Hematopoietic multipotent progenitor cell (in vitro differentiated cells): ENCODE measurements at places on chromosomes 5 and 9. TPM values are rescaled to one million over a fixed set of nuclear protein-coding genes. Genes with fewer than 3 reads are reported as not detected.

Gene WHRN
- total RNA-seq: 5.4 TPM

Gene CARD9
- total RNA-seq: 23.4 TPM

Gene OR1J4
- total RNA-seq: under 0.01 TPM

Gene SPEF2
- total RNA-seq: 4.0 TPM

Gene ITK
- total RNA-seq: 0.27 TPM

Gene MARCOL
- total RNA-seq: not detected

Gene PALM2AKAP2
- under 0.01 TPM for total RNA-seq

Gene IL3
- not detected for total RNA-seq

Gene NDOR1
- total RNA-seq: 10.2 TPM

Gene GLDC
- total RNA-seq: 0.27 TPM

Gene ROR2
- total RNA-seq: 0.27 TPM

Gene NPDC1
- total RNA-seq: 51.2 TPM

Gene SPTLC1
- 27.7 TPM for total RNA-seq

Gene GARIN3
- not detected for total RNA-seq

DNA sequence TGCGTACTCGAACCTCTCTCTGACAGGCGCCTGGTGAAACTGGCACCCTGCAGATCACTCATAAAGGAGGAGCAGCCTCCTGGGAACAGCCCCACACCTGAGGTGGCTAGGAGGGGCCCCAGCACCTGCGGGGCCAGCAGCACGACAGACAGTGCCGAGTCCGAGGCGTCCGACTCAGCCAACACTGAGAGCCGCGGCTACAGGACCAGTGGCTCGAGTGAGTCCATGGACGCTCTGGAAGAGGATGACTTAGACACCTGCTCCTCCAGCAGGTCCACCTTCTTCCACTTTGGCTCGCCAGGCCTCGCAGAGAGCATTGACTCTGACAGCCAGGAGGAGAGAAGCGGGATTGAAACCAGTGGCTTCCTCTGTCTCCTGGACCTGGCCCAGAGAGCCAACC lies 13.5 kb upstream of the TRMT10B start:
- DNase-seq: no peak

GRCh38 chr9:20563917-20564316 lies 58.4 kb downstream of the MLLT3 start:
- DNase-seq: no peak

DNA sequence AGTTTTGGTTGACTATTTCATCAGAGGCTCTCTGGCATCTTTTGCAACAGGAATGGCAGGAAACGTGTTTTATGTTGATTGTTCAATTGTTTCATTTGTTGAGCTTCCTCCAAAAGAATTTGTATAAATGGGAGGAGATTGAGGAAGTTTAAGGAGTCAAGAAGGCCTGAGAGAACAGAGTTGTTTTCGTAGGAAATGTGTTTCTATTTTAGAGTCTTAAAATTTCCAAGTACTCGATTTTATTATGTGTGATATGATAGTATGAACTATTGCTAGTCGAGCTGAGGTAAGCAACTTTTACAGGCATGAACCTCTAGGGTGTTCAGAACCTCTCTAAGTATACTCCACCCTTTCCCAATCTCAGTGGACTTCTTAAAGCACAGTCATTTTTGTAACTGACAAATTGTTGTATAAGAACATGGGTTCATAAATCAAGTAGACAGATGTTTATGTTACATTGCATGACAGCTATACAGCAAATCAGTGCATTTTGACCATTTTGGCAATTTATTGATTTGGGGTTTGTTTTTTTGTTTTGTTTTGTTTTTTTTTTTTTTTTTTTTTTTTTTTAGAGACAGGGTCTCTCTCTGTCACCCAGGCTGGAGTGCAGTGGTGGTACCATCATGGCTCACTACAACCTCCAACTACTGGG lies 47.4 kb downstream of the POLK start:
- DNase-seq: no peak

DNA sequence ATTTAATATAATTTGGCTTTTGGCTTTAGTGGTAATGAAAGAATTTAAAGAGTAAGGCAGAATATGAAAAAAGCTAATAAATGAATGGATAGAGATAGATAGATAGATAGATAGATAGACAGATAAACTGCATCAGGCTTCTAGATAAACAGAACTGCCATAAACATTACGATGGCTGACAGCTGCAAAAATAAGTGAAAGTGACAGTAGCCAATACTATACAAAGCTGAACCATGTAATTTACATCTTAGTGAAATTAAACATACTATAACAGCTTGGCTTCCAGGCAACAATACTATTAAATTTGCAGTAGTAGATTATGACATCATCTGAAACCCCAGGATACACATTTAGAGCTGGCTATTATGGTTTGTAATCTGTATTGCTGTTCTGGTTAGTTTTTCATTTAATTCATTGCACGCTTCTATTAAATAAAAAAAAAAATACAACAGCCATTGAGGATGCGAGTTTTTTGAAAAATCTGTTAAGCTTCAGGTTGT lies 1354.8 kb downstream of the PTPRD start:
- DNase-seq: no peak

- DNase-seq: no peak
These were observed 80.1 kb upstream of the PLPP6 start for GRCh38 chr9:4581861-4582565.

GRCh38 chr5:40080191-40080590 lies 599.5 kb upstream of the PTGER4 start:
- DNase-seq: no peak

DNA sequence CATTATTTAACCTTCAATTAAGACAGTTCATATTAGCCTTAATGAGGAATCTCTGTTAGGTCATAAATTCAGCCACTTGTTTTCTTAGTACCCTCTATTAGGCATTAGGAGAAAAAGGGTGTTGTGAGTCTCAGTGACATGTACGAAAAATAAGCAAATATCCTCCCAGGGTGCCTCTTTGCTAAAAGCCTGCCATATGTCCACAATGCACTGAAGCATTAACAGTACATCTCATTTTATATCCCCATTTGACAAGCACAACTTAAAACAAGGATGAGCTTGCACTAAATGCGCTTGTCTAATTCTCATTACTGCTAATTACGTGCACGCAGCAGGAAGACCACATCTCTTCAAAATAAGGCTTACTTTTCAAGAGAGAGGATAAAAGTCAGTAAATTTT lies 48.4 kb upstream of the SRFBP1 start:
- no peak for DNase-seq

GRCh38 chr9:2154731-2155130 lies 139.6 kb downstream of the SMARCA2 start:
- no peak for DNase-seq

DNA sequence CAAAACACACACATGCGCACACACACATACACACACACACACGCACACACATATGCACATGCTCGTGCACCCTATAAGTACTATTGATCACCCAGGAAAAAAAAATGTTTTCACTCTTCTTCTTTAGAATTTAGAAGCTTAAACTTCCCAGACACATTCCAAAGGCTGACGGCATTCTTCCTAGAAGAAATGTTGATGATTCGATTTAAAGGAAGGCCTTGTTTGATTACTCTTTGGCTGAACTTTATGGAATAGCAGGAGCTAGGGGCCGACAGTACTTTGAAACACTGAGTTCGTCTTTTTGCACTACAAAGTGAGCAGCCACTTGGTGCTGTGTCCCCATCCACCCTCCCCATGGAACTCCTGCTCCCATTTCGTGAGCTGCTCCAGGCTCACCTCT lies 113.2 kb downstream of the EGFLAM start:
- no peak for DNase-seq

DNA sequence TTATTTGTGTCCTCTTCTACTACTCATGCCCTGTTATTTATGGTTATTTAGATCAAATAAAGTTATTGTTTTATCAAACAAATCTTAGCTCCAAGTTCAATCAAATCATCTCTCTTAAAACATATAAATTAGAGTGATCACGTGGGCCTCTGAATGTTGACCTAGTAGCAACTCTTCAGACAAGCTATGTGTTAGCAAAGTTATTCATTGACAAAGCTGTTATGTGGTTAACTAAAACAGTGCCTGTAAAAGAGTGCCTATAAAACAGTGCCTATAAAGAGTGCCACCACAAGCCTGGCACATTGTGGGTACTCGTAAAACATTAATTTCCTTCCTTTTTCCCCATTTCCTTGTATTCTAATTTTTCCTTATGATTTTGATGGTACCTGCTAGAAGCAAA lies 421.9 kb downstream of the HCN1 start:
- DNase-seq: no peak

GRCh38 chr5:9222054-9222976 lies 323.6 kb downstream of the SEMA5A start:
- no peak for DNase-seq

DNA sequence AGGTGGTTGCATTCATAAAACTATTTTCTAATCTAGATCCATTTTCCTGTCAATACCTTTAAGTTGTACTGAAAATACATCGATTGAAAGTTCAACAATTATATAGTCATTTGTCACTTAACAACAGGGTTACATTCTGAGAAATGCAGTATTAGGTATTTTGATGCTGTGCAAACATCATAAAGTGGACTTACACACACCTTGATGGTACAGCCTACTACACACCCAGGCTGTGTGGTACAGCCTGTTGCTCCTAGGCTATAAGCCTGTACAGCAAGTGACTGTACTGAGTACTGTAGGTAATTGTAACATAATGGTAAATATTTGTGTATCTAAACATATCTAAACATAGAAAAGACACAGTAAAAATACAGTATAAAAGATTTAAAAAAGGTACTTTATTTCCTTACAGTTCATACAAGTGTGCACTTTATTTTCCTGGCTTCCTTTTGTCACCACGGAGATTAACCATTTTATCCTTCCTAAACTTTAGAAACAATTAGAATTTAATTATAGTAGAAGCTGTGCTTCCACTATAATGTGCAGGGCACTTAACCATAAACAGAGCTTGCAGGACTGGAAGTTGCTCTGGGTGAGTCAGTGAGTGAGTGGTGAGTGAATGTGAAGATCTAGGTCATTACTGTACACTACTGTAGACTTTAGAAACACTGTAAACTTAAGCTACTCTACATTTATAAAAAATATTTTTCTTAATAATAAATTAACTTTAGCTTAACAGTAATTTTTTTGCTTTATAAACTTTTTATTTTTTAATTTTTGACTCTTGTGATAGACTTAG lies 42.9 kb upstream of the MEF2C start:
- DNase-seq: no peak

DNA sequence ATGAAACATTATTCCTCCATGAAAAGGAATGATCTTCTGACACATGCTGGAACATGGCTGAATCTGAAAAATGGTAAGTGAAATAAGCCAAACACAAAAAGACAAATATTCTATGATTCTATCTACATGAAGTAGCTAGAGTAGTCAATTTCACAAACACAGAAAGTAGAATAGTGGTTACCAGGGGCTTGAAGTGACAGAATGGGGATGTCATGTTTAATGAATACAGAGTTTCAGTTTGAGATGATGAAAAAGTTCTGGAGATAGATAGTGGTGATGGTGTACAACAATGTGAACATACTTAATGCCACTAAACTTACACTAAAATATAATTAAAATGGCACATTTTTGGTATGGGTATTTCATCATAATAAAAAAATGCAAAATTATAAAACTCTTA lies 18.3 kb downstream of the RLN2 start:
- no peak for DNase-seq

DNA sequence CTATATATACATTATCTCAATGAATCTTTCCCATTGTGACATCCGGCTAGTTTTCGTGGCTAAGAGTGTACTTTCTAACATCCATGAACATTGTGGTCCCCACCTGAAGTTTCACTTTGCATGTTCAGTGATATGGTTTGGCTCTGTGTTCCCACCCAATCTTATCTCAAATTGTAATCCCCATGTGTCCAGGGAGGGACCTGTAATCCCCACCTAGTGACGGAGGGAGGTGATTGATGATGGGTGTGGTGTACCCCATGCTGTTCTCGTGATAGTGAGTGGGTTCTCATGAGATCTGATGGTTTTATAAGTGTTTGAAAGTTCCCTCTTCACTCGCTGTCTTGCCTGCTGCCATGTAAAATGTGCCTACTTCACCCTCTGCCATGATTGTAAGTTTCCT lies 28.1 kb downstream of the MRPL22 start:
- DNase-seq: no peak

DNA sequence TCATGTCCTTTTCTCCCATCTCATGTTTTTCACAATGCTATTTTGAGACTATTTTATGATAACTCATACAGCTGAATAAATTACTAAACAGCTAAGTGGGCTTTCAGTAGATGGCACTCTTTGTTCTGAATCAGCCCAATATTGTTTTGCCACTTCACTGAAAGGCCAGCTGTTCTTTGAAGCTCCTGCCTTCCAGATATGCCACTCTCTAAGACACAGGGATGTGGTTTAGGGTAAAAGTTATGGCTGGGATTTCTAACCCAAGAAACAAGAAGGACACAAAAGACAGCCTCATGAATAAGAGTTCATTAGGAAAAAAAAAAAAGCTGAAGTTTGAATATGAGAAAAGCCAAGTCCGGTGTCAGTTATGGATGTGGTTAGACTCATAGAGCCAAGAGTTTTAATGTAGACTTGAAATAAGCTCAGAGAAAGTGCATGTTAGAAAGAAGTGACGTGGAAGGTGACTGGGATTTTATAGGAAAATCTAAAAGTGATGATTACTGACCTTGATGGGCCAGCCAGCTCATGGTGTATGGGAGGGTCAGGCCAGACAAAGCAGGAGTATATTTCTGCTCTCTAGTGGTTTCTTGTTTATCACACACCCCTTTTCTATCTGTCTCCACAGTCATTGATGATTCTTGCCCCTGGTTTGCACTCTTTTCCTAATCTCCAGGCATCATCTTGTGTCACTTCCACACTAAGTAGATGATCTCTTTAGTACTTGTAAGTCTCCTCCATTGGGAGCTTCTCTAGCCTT lies 488.5 kb downstream of the NR2F1-AS1 start:
- no peak for DNase-seq

GRCh38 chr5:133890776-133891280 lies 77.6 kb downstream of the C5orf15 start:
- DNase-seq: no peak

DNA sequence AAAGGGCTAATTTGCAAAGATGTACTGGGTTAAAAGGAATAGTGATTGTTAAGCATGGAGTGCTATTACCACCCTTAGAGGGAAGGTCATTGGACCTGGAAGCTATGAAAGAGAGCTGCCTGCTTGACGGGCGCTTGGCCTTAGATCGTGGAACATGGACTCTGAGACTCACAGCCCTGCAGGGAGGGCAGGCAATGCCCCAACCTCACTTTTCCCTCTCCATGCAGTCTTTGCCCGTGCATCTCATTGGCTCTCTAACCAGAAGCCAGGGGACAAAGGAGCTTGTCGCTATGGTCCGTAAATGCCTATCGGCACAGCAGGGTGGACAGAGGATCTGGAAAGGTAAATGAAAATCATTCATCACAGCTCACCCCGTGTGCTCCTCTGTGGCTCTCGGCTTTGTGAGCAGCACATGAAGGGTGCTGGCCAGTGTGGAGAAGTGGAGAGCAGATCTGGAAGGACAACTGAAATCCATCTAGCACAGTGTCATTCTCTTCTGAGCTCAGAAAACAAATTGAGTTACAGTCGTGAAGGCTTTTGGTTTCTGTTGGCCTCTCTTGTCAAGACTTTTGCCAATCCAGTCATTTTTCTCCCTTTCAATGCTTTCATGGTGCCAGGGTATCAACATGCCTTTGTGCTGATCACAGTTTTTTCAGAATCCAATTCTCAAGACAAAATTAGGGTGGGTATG lies 186.2 kb downstream of the SNX18 start:
- no peak for DNase-seq
